Activated gamma-delta T cell treated with Interleukin-2 at 50 U/mL for 16 hours (primary cell): ENCODE measurements at places on chromosomes 3 and 15.

GRCh38 chr15:98418122-98418521 lies 230.2 kb upstream of the IGF1R start:
- no peak for DNase-seq

- DNase-seq = no peak
Observed at GRCh38 chr3:69817988-69818387, 78.7 kb downstream of the MITF start.

GRCh38 chr3:171778493-171778892 lies 31.8 kb downstream of the PLD1 start:
- DNase-seq = no peak

GRCh38 chr3:159560214-159560979 lies 428.2 kb upstream of the IL12A start:
- no peak for DNase-seq

DNA sequence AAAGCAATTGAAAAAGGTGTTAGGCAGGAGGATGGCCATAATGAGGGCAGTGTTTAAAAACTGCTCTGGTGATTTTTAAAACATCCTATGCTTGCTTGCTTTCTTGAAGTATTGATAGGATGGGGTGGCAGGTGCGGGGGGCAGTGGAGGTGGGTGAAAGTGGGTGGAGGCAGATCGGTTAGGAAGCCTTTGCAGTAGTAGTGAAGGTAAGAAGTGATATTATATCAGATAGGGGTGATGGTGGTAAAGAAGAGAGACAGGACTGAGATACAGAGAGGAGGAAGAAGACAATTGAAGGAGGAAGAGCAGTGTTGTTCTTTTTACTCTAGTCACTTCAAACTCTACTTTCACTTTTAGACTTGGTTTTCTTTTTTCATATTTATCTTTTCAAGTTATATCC lies 11.1 kb downstream of the ZNF80 start:
- DNase-seq = no peak

- no peak for DNase-seq
Observed at GRCh38 chr3:185843126-185843525, 18.3 kb upstream of the IGF2BP2 start.

DNA sequence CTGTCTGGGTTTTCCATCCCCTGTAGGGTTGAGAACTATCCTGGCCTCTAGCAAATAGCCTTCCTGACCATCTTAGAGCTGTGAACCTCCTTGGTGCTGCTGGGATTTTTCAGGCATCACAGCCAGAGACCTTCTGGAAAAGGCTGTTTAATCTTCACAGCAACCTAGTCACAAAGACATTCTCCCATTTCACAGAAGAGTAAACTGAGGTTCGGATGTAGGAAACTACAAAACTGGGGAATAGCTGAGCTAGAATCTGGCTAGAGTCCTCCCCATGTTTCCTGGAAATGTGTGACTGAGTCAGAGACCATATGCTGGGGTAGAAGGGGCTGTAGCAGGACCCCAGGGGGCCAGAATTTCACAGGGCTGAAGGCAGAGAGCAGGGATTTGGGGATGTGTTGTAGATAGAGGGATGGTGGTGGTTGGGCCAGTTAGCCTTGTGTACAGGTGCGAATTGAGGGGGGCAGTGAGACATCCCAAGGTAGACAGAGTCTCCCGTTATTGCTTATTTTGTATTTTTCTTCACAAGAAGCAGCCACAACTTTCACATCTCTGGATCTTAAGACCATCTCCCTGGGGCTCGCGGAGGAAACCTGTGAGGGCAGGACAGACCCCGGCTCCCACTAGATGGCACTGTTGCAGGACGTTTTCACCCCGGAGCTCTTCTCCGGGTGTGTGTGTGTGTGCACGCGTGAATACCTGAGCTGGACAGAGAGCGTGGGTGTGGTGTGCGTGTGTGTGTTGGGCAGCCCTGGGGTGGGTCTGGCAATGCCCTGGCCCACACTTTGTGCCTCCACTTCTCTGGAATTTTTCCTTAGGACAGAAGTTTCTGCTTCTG lies 66.9 kb upstream of the PRR23C start:
- DNase-seq = peak; percentile 42

DNA sequence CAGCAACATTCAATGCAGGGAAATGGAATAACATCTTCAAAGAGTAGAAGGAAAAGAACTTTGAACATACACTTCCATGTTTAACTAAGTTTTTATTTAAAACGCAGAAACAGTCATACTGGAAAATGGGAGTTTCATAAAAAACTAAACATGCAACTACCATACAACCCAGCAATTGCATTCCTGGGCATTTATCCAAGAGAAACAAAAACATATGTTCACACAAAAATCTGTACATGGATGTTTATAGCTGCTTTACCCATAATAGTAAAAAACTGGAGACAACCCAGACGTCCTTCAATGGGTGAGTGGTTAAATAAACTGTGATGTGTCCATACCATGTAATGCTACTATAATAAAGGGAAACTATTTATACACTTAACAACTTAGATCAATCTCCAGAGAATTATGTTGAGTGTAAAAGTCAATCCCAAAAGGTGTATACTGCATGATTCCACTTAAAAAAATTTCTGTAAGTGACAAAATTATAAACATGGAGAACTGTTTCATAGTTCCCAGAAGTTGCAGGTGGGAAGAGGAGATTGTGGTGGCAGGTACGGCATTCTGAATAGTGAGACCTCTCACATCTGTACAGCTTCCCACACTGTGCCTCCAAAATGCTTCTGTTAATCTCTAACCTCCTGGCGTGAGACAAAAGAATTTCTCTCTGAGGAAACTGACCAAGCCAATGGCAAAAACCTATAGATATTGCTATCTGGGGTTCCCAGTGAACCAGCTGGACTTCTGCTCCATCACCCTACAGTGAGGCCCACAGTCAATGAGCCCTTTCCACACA lies 23.1 kb downstream of the ISG20 start:
- DNase-seq = no peak

- no peak for DNase-seq
Observed at GRCh38 chr15:36591536-36592411, 12.3 kb downstream of the CDIN1 start.
